ENCODE measurements at places on chromosomes 16 and 17.

- DNase-seq: no peak
Observed at GRCh38 chr16:89065458-89065822, 28.2 kb upstream of the ACSF3 start.

- DNase-seq: no peak
Observed at GRCh38 chr16:19690196-19690595, 27.8 kb downstream of the KNOP1 start.

DNA sequence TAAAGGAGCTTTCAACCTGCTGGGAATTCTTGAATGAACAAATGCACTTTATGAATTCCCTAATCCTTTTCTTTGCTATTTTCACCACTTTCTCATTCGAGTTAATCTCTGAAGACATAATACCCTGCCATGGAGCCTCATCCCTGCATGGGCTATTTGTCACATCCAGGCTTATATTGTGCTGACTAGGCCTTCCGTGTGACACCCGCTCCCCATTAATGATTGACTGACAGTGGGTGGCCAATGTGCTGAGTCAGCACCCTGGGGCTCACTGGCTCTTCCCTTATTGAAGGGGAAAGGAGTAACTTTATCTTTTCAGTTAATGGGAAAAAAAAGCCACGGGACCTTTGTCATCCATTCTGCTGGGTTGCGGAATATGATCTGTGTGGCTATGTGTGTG lies 1024.8 kb upstream of the EEF2KMT start:
- DNase-seq: no peak

DNA sequence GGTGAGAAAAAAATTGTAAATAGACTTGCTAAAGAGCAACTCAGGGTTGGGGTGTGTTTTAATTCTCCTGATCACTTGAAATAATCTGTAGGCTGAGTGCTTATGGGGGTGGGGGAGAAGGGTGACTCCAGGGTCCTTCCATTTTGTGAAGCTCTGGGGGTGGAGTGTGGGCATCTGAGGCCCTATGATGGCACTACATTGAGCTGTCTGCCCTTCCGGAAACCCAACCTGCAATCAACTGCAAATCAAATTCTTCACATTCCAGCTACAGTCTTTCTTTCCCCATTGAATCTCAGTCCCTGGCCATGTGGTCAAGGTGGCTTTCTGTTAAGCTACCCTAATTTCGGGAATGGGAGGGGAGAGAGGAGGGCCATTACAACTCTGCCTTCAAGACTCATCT lies 6.0 kb upstream of the CDC6 start:
- DNase-seq: no peak

DNA sequence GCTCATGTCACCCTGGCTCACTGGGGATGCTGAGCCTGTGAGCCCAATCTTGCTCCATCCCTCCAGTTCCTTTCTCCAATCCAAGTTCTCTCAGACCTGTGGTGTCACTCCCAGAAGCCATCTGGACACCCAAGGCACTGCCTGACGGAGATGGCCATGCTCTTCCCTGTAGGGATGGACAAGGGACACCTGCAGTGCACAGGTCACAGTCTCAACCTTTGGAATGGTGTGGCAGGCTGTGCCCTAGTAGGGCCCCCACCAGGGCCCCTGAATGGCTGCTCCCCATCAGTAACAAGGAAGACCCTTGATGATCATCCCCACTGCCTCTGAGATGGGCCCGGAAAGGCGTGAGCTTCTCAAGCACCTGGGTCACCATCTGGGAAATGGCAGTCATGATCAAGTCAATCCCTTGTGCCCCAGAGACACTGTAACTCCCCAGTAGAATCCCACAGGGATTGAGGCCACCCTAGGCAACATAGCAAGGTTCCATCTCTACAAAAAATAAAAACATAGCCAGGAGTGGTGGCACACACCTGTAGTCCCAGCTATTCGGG lies 822.5 kb downstream of the KCNJ18 start:
- DNase-seq: no peak

DNA sequence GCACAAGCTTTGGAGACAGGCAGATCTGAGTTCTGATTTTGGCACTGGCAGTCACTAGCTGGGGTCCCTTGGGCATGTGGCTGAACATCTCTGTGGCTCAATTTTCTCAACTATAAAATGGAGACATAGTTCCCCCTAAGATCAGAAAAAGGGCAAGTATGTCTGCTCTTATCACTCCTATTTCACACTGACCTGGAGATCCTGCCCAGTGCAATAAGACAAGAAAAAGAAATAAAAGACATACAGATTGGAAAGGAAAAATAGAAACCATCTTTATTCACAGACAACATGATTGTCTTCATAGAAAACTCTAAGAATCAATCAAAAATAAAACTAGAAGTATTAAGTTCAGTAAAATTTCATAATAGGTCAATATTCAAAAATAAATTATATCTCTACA lies 56.0 kb upstream of the LHX1 start:
- no peak for DNase-seq

DNA sequence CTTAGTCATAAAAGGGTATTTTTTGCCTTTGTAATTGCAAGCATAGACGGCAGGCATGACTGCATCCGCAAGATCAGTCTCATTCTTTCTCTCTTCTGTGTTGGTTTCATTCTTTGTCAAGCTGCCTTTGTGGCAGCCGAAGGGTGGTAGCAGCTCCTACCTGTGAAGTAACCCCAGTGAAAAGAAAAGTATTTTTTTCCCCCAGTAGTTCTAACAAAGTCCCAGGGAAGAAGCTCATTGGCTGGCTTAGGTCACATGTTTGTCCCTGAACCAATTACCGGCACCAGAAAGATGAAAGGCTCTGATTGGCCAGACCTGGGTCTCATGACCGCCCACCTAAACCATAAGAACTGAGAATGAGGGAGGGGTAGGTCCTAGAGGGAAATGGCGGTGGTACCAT lies 110.7 kb downstream of the RAP1GAP2 start:
- DNase-seq: no peak

DNA sequence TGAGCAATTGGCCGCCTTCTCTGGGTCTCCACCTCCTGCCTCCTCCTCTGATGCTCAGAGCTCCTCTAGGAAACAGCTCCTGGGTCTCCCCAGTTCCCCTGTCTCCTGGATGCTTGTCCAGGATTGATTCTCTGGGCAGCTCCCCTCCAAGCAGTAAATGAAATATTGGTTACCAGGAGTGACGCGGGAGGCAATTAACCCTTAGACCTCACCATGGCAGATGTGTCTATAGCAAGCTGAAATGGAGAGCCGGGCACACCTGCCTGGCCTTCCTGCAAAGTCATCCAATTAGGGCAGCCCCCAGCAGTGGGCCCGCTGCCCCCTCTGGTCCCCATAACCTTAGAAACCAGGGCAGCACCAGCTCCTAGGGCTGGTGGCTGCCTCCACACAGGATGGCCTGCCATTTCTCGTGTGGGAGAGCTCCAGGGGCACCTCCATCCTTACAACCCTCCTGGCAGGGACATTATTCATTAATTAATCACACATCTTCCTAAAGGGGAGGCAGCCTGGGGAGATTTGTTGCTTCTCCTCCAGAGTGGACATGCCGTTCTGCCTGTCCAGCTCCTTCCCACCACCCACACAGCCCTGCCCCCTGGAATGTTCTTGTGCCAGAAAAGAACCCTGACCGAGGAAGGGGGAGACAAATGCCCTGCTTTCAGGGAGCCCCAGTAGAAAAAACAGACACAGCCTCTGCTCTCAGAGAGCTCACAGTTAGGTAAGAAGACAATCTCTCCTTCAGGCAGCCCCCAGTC lies 8.3 kb upstream of the KIF18B start:
- DNase-seq: no peak

- DNase-seq: no peak
Observed at GRCh38 chr17:2398655-2399571, 1.9 kb downstream of the MNT start.

GRCh38 chr17:78674156-78674555 lies 97.0 kb upstream of the DNAH17 start:
- DNase-seq: no peak

- no peak for DNase-seq
Observed at GRCh38 chr17:73103641-73104335, 11.3 kb upstream of the SLC39A11 start.

DNA sequence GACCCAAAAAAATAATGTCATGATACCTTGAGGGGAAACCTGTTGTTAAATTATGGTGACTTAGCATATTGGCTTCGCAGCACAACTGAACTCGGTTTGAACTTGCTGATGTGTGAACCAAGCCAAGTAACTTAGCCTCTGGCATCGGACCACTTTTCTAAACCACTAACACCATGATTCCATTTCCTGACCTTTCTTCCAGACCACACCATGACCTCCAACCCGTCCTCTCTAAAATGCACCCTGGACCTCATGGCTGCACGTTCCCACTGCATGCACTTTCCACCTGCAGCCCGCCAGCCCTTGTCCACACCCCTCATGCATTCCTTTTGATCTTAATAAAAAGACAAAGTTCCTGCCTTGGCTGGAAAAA lies 29.3 kb downstream of the DYNLRB2 start:
- DNase-seq: no peak

DNA sequence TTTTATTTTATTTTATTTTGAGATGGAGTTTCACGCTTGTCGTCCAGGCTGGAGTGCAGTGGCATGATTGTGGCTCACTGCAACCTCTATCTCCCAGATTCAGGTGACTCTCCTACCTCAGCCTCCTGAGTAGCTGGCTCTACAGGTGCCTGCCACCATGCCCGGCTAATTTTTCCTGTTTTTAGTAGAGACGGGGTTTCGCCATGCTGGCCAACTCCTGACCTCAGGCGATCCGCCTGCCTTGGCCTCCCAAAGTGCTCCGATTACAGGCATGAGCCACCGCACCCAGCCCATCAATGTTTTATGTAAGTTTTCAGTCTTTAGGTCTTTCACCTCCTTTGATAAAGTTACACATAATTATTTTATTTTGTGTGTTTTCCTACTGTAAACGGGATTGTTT lies 154.6 kb downstream of the COPRS start:
- no peak for DNase-seq

DNA sequence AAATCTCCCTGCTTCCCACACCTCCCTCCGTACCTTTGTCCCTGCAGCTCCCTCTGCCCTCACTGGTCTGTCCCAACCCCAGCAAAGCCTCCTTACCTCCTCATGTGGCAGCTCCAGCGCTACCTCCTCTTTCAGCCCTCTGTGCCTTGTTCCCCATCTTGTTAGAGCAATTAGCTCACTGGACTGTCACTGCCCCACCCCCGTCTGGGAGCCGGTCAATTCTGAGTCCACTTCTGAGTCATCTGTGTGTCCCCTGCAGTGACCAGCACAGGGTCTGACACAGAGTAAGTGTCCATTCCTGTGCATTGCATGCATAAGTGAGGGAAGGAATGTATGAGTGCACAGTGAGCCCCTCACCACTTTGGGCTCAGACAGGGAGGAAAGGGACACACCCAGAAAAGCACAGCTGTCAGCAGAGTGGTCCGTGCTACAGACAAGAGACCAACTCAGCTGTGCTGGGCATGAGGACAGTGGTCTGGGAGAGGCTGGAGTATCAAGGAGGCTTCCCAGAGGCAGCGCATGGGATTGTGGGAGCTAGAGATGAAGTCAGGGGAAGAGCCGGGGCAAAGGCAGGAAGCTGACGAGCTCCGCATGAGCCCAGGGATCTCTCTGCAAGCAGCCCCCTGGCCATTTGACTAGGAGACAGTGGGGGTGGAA lies 45.9 kb downstream of the PITPNM3 start:
- no peak for DNase-seq

DNA sequence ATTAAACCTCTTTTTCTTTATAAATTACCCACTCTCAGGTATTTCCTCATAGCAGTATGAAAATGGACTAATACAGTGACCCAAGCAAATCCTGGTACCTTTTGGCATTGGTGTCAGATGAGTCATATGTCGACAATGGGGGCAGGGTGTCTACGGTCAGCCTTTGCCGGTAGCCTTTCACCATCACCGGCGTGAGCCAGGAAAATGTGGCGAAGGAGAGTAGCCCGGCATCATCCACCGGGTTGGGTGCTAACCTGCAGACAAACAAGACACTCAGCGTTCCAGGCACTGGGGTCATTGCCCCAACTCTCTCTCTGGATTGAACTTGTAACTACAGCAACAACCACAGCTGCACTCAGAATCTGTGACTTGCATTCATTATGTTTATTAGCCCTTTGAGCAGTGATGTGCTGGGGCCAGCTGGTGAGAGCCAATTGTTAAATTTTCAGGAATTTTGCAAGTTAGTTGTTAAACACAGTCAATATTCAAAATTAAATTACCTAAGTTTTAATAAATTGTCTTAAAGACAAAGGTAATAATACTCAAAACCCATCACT lies 11.9 kb downstream of the ABCC12 start:
- no peak for DNase-seq

DNA sequence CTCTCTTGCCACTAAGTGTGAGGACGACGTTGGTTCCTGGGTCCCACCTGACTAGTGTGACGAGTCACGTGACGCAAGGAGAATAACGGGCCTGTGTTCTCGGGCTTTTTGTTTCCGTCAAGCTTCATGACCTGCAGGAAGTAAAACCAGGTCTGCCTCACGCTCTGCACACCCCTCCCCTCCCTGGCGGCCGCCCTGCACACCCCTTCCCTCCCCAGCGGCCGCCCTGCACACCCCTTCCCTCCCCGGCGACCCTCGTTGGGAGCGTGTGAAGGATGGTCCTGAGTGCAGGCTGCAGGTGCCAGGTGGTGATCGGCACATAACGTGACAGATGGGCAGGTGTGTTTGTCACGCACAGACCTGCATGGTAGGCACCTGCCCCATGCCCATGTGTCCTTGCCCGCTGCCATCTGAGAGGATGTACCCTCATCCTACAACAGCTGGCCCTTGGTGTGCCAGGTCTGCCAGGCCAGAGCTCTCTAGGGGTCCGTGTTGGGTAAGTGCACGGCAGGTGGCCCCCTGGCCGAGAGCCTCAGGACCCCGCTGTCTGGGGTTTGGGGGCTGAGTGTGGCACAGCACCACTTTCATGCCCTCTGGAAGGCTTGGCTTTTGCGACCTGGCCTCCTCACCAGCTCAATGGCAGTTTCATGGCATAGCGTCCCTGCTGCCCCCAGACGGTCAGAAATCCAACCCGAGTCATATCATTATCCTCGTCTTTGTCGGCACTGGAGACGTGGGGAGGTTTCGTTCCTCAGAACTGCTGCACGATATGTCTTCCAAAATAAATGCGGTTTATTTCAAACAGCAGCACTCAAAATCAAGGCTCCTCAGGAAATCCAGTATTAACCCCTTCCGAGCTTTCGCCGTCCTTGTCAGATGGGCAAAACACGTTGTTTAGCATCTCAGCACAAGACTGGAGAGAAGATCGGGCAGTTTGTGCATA lies 191.8 kb upstream of the CHMP6 start:
- DNase-seq: no peak

DNA sequence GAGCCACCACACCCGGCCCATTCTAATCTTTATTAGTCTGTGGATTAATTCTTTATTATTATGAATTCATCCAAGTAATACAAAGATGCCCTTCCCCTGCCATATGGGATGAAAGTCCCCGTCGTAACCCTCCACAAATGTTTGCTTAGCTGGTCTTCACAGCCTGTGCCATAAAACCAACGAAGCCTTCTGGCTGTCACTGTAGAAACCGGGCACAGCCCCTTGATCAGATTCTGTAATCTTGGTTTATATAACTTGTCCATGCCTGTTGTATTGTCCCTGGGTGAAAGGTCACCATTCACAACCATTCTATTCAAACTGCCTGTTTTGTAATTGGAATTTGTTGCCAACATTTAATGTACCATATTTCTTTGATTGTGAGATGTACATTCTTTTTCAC lies 66.5 kb downstream of the ATP2C2 start:
- DNase-seq: no peak

GRCh38 chr16:10751291-10751697 lies 7.7 kb downstream of the NUBP1 start:
- DNase-seq: no peak

GRCh38 chr17:77540531-77540930 lies 399.8 kb downstream of the SEC14L1 start:
- no peak for DNase-seq

- DNase-seq: peak; percentile 43
Observed at GRCh38 chr17:81910840-81911276, 341 bp downstream of the PCYT2 start.

- no peak for DNase-seq
Observed at GRCh38 chr17:82338858-82339633, 5.5 kb upstream of the SECTM1 start.
